COLO829 (cell line): ENCODE measurements at places on chromosomes 3 and 15.

GRCh38 chr3:161489395-161489794 is 7.2 kb upstream of the OTOL1 start:
- no peak for DNase-seq

- no peak for DNase-seq
These were observed 119.4 kb downstream of the GADL1 start for GRCh38 chr3:30775040-30775439.

DNA sequence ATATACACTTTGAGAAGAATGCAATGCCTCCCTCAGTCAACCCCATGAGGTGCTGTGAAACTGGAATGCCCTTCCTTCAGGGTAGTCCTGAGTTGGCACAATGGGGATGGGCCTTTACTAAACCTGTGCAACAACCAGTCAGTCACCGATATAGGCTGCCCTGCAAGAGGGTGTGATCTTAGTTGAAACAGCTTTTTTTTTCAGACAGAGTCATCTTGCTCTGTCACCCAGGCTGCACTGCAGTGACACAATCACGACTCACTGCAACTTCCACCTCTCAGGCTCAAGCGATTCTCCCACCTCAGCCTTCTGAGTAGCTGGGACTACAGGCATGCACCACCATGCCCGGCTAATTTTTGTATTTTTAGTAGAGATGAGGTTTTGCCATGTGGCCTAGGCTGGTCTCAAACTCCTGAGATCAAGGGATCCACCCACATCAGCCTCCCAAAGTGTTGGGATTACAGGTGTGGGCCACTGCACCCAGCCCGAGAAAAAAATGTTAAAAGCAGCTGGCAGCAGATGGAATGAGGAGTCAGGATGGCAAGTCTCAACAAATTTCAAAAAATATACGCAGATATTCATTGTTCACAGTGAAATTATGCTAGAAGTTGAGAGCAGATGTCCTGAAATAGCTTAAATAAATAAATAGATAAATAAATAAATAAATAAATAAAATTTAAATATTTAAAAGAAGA is 31.8 kb downstream of the MYO5A start:
- DNase-seq, result no peak

GRCh38 chr3:11185564-11186317 is 31.4 kb downstream of the HRH1 start:
- no peak for DNase-seq

DNA sequence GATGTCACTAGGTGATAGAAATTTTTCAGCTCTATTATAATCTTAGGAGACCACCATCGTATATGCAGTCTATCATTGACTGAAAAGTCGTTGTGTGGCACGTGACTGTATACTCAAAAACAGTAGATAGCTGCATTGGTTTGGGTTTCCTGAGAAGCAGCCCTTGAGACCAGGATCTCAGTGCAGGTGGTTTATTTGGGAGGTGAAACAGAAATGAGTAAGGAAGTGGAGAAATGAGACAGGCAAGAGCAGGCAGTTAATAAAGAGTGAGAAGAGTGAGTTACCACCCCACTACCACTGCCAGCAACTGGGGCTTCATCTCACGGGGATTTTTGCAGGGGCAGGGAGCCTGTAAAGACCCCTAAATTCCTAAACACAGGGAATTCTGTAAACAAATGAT is 221.0 kb downstream of the SHQ1 start:
- DNase-seq, result no peak

- no peak for DNase-seq
These were observed 342.2 kb downstream of the FOXP1 start for GRCh38 chr3:71241246-71241901.

DNA sequence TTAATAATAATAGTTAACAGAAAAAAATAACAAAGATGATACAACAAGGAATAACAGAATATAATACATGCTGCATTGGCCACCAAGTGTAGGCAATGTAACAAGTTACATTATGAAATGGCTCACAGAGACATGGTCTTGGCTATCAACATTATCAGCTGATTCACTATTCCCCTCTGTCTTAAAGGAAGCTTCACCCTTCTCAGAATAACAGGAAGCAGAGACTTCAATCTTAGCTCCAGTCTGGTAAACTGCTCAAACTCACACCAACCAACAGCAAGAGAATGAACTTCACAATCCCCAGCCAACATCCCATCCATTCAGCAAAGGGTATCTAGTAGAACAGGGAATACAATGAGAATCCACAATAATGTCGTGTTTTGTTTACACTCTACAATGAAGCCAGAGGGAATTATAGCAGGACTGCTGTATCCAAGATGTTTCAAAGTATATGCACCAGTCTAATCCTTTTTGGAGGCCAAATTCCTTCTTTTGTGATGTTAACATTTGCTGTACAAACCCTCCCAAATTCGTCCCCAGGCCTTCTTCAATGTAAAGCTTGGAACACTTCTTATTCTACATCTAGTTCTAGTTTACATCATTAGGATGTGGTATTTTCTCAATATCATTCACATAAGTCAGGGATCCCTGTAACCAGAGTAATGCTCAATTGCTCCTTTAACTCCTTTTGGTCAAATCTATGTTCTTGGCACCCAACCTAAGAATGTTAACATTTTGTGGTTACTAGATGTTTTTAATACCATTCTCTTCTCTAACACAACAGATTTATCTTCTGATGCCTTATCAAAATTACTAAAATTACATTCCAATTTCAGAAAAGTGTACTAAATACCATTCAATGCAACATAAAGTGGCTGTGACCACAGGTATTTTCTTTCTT is 52.4 kb upstream of the CMSS1 start:
- DNase-seq, result no peak

- DNase-seq, result no peak
These were observed 130.4 kb downstream of the PPM1L start for GRCh38 chr3:160886421-160886820.

DNA sequence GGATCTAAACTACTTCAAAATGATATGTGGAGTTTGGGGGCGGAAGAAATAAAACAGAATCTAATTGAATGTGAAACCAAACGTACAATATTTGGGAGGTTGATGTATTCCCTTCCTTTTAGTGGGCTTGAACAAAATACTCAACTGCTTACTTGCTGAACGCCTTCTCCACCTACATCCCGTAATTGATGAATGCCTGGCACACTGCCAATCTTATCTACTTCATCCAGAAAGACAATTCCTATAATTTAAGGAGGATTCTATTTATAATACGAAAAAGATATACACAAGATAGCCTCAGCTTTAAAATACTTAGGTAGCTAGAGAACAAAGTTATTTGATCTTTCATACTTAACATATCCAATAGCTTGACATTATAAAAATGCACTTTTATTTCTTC is 23.1 kb upstream of the PDCD7 start:
- DNase-seq, result no peak

- DNase-seq, result no peak
These were observed 333.5 kb downstream of the FOXP1 start for GRCh38 chr3:71250026-71250425.

- DNase-seq, result no peak
These were observed 17.1 kb downstream of the BHLHE40 start for GRCh38 chr3:4996223-4996765.

GRCh38 chr3:112857526-112857925 is 10.9 kb upstream of the CD200R1L start:
- DNase-seq, result no peak

- no peak for DNase-seq
These were observed 19.1 kb upstream of the CHST2 start for GRCh38 chr3:143100451-143100850.

GRCh38 chr15:96746665-96747064 is 416.2 kb downstream of the NR2F2 start:
- DNase-seq, result no peak

DNA sequence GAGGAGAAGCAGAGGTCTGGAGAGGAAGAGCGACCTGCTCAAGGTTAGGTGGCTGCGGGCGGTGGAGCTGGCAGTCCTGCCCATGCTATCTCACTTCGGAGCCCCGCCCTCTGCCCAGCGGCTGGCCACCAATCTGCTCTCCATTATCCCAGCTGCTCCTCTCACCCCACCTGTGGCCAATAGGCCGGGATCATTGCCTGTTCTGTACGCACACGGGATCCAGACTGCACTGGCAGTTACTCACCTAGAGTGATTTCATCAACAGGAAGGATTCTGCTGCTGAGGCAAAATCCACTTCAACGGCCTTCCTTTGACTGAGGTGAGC is 100.6 kb downstream of the TLE3 start:
- DNase-seq, result no peak

DNA sequence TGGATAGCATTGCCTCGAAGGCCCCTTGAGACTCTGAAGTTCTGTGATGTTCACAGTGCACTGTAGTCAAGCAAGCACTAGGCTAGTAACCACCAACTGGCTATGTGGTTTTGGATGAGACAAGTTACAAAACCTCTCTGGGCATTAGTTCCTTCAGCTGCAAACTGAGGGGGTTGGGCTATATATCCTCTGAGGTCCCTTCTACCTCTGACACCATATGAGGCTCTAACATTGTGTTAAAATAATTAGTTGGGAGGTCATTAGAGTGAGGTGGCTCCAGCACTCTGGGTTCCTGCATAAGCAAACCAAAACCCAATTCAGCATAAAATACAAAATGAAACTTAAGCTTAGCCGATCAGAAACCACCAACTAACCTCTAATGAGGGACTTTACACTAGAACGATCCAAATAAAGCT is 209.5 kb upstream of the LRRN1 start:
- no peak for DNase-seq

DNA sequence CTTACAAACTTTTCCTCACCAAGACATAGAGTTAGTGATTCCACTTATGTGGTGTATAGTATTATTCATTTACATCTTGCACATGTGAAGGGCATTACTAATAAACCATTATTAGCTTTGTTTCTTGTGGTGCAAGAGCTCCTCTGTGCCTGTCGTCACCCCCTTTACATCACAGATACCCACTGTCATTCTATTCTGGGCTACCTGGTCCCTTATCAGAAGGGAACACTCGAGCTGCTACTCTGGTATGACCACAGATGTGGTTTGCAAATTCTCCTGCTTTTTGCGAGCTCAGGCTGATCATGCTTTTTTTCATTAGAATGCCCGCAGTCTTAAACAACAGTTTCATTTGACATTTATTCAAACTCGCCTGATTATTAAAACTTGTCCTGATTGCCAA is 13.9 kb upstream of the SENP2 start:
- no peak for DNase-seq

DNA sequence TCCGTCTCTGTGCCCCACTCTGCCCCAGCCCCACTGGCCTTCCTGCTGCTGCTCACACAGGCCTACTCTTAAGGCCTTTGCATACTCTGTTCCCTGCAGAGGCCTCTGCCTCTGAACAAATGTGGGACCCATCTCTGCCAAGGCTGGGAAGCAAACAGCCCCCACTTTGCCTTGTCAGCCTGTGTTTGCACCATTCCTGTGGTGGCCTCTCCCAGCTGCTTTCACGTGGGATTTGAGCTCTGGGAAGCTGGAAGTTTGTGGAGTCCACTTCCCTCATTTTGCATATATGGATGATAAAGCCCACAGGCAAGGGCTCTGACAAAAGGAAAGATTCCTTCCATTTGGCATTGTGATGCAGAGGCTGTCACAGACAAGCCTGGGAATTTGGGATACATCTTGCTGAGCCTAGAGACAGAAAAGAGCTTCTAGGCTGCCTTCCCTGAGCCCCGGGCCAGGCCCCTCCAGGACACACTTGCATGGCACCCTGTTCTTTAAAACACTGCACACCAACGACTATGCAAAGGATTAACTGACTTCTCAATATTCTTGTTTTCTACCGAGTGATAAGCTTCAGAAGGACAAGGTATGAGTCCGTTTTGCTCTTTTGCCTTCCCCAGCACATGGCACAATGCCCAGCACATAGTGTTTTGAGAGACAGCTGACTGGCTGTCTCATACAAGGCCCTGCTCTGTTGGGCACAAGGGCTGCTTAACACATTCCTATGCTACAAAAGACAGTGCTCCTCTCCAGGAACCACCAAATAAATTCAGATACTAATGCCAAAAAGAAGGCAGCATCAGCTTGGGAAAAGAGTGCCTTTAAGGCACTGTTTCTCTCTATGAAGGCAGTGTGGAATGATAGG is 120.7 kb upstream of the TOPAZ1 start:
- peak; percentile 51 for DNase-seq

DNA sequence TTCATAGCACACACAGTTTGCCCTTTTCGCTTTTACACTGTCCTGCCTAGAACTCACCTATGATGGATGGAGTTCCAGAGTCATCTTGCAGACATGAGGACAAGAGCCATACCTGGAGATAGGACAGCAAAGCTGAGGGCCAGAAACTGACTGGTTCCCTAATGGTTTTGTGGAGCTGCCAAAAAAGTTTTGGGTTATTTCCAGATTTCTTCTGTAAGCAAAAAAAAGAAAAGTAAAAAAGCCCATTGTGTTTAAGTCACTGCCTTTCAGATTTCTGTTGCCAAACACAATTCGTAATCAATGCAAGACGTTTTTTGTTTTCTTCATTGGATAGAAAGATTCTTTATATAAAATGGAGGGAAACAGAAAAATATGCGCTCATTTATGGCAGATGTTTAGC is 42.4 kb upstream of the KY start:
- no peak for DNase-seq

DNA sequence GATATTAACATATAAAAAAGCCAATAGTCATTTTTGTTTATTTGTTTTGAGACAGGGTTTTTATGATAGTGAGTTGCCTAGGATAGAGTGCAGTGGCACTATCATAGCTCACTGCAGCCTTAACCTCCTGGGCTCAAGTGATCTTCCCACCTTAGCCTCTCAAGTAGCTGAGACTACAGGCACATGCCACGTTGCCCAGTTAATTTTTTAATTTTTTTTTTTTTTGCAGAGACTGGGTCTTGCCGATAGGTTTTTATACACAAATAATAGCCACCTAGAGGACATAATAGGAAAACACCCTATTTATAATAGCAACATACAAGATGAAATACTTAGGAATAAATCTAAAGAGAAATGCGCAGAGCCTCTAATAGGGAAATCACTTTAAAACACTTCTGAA is 13.3 kb downstream of the EIF3J start:
- DNase-seq, result no peak

- no peak for DNase-seq
These were observed 110.8 kb upstream of the SMAD3 start for GRCh38 chr15:66954601-66955000.

DNA sequence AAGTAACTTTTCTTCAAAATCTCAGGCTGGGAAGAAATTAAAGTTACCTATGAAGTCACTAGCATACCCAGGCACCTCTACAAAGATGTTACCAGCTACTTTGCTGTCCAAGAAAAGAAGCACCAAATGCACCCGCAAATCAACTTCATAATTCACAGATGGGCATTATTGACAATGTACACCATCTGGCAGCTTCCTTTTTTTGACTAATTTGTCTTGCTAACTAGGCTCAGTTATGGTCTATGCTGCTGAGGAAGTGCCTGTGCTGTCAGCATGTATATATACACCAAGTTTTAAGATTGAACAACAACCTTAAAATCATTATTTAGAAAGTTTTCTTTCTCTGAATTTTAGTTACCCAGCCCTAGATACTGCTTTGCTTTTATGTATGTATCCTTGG is 93.8 kb downstream of the NSUN3 start:
- no peak for DNase-seq

- no peak for DNase-seq
These were observed 262.6 kb upstream of the NAALADL2 start for GRCh38 chr3:174596447-174596982.

DNA sequence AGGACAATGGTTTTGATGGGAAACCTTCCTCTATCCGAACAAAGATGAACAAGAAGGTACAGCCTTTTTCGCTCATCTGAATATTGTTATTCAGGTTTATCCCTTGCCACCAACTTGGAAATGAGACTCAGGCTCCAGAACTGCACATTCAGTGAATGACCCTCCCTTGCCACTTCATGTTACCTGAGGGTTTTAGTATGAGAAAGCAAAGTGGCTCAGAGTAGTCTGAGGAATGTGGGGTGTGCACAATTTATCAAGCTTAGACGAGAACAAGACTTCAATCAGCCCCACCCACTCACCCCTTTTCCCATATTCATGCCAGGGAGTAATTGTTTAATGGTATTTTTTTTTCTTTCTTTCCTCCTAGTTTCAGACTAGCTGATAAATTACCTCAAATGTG is 265.3 kb upstream of the POU1F1 start:
- no peak for DNase-seq
